Stimulated activated CD4-positive, alpha-beta T cell treated with anti-CD3 and anti-CD28 coated beads, Interleukin-2, amount 100 ng/mL, for 24 hours (primary cell): ENCODE measurements at places on chromosomes 13 and 19.

DNA sequence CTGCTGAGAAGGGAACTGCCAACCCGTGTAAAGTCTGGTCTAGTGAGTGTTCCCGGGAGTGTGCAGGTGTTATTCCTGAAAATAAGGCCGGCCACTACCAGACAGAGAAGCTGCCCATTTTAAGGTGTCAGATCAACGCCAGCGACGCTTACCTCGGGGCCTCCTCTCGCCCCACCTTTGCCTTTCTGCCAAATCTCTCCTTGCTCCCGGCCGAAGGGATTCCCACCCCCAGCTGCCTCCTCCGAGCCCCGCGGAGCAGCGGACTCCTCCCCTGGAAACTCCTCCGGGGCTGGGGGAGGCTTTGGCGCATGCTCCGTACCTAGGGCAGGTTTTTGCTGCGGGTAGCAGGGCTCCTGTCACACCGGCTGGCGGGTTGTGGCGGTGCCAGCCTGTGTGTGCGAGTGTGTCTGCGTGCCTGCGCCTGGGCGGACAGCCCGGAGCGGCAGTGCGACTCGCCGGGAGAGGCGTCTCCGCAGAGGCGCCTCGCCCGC is at the start of gene HS6ST3:
HS6ST3 (plus strand) TSS at position 359 of the 491 bp plus-strand sequence.
- peak; percentile 13 for DNase-seq

GRCh38 chr13:71830736-71831135 is 36.3 kb downstream of the DACH1 start:
- no peak for DNase-seq

DNA sequence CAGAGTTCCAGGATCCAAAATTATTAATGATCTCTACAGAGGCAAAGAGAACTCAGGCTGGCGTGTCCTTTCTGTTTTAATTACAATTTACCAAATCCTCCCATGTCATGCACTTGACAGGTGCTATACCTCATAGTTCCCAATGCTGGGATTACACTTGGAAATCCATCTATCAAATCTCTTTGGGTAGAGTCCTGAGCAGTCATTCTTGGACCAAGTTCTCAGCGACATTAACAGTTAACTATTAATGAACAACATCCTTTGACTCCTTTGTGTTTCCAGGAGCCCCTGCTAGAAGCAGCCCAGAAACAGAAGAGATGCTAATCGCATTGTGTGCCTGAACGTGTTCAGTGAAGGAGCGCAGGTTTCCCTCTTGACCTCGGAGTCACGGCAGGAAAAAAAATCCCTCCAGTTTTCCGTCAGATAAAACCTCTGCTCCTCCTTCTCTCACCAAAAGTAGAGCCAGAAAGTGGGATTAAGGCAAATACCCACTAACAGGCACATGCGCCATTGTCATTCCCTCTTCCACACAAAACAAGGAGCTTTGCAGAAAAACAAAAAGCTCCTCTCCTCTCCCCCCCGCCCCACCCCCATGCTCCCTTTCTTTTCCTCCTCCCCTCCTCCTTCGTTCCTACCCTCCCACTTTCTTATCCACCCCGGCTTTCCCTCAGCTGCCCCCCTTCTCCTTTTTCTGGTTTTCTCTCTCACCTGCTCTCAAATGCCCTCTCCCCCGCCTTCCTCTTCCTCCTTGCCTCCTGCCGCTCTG is 224.7 kb downstream of the ZIC5 start:
- DNase-seq = no peak

DNA sequence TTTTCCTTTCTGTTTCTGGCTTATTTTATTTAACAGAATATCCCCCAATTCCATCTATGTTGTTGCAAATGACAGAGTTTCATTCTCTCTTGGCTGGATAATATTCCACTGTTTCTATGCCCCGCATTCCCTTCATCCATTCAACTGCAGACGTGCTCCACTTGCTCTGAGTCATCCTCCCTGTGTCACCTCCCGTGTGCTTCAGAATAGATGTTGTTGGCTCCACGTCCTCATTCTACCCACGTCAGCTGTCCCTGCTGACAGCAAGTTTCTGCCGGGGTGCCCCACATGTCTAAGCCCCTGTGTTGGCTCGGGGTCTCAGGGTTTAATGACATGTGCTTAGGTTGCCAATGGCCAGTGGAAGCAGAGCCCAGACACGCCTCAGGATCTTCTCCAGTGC is 1041.0 kb downstream of the UQCRFS1 start:
- no peak for DNase-seq

- DNase-seq = peak; percentile 34
These were observed 99.0 kb upstream of the TNFSF11 start for GRCh38 chr13:42474954-42475353.

DNA sequence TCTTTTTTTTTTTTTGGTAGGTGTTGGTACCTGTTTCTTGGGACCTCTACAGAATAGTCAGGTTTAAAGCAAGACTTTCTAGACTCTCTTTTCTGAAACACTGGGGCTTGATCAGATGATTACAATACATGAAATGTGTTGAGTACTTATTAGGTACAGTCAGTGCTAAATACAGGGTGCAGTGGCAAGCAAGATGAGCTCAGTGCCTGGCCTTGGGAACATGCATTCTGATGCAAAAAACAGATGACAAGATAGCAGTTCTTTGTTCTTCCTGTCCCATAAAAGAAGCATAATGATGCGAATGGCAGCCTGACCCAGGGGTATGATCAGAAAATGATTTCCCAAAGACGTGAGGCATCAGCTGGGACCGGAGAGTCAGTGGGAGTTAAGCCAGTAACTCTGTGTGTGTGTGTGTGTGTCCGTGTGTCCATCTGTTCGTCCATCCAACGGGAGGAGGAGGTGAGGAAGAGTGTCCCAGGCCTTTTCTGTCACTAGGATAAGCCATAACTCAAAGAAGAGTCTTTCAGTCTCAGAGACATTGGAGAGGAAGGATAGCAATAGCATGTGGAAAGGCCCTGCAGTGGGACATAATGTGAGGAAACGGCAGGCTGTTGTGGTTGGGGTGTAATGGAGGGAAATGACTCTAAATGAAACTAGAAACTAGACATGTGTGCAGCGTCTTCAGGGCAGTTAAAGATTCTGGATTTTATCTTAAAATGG is 32.2 kb downstream of the SLAIN1 start:
- peak; percentile 34 for DNase-seq

DNA sequence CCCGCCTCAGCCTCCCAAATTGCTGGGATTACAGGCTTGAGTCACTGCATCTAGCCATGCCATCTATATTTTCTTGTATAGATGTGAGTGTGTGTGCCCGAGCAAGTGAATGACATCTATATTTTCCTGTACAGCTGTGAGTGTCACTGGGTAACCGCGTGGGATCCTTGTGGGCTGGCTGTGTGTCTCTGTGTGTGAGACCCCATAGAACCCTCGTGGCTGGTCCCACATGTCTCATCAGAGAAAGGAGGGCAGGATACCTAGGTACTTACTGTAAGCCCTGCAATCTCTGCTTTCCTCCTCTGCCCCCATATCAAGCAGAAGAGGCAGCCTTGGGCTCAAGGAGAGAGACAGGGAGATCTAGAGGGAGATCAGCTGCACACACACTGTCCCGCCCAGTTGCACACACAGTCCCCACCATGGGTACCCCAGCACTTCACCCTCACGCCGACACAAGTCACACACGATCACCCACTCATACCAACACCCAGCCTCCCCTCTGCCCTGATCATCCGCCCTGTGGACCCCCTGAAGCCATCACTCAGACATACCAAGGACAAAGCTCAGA is 655 bp downstream of the DENND1C start:
- DNase-seq = no peak

DNA sequence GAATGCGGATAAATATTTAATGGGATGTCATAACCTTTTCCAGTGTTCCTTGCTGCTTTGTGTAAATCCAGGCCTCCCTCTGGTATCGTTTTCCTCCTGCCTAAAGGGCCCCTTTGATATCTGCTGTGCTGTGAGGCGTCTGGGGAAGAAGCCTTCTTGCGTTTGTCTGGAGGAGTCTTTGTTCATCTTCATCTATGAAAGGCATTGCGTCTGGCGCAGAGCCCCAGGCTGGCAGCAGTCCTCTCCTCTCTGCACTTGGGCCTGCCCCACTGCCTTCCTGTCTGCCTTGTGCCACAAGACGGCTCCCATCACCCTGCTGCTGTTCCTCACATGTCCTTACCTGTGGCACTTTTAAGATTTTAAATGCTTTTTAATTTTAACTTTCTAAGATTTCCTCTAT is 9.8 kb downstream of the PROZ start:
- DNase-seq = no peak

DNA sequence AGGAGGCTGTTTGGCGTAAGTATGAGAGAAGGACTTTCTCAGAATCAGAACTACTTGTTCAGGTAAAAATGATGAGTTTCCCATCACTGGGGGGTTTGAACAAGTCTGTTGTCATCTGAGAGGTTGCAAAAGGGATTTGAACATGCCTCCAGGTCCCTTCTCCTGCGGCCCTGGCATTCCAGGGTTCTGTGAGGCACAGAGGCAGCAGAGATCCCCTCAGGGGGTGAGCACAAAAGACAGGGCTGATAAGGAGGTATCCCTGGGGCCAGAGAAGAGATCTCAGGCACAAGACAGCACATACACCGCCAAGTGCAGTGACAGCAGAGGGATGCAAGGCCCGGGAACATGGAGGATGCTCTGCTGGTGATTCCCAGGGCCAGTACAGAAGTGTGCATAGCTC is 275.8 kb upstream of the TSHZ3 start:
- no peak for DNase-seq

DNA sequence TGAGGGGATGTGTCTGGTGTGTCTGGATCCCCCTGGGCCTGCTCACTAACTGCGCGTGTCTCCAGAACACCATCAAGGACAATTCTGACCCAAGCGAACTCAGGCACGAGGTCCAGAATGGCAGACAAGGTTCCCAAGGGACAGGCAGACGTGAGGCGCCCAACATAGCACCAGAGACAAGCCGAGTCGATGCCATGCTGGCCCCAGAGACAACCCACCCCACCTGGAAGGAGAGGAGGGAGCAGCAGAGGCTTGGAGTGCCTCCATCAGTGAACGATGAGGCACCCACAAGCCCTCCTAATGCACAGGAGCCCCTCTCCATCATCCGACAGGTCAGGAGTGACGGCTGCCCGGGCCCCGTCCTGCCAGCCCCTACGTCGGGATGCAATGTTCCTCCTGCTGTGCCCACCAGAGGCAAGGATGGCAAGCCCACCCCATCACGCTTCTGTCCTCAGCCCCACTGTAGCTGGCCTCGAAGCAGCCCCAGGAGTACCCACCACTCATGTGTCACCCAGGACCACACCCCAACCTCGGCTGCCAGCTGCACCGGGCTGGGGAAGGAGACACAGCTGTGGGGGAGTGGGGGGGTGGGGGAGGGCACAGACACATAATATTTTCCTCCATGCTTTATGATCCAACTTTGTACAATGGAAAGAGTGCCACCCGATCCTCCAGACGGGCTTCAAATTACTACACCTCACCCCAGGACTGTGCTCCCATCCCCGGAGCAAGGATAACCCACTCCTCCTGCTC is 11.8 kb downstream of the AP3D1 start:
- no peak for DNase-seq

DNA sequence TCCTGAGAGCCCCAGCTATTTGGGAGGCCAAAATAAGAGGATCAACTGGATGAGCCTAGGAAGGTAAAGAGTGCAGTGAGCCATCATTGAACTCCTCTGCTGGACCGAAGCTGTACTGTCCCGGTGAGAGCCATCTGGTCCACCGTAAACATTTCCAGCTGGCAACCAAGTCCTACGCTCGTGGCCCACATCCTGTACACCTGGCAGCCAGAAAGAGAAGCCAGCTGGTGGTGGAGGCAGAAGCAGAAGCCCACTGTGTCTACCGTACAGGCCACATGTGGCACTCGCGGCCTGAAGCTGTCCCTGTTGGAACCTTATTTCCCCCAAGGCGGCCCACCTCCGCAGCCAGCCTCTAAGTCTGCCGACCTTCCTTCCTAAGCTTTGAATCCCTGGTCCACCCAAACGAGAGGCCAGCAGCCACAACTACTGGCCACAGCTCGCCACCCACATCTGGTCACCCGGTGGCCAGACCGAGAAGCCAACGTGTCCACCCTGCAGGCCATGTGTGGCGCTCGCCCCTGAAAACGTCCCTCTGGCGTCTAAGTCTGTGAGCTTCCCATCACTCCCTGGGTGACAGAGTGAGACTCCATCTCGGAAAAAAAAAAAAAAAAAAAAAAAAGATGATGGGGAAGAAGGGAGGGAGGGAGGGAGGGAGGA is 14.2 kb upstream of the ZNF91 start:
- DNase-seq = no peak

- DNase-seq = no peak
These were observed 1.1 kb downstream of the CD79A start for GRCh38 chr19:41877916-41878905.

DNA sequence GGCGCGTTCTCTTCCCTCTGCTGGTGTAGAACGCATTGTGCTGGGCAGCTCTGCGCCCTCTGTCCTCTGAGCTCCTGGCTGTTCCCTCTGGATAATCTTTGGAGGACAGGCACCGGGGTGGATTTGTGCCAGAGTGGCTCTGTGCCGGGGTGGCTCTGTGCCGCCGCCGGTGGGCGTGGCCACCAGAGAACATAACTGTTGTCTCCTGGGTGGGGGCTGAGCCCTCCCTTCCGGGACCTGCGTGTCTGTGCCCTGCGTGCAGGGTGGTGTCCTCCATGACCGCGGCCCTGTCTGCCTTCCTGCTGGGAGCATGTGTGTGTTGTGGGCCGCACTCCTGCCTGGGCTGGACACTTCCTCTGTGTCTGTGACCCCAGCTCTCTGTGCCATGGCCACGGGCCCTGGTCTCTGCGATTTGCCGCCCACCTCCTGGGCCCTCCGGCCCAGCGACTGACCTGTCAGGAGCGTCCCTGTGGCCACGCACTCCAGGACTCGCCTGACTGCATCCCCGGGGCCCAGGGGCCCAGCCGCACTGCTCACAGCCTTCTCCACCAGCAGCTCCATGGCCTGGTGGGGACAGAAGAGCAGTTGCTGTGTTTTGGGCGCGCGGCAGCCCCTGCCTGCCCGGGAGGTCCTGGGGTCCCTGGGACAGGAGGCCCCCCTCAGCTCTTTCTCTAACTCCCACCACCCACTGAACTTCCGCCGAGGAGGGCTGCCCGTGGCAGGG is 22.4 kb upstream of the MATK start:
- DNase-seq = no peak

GRCh38 chr13:110628477-110628793 is 13.1 kb downstream of the NAXD start:
- no peak for DNase-seq

DNA sequence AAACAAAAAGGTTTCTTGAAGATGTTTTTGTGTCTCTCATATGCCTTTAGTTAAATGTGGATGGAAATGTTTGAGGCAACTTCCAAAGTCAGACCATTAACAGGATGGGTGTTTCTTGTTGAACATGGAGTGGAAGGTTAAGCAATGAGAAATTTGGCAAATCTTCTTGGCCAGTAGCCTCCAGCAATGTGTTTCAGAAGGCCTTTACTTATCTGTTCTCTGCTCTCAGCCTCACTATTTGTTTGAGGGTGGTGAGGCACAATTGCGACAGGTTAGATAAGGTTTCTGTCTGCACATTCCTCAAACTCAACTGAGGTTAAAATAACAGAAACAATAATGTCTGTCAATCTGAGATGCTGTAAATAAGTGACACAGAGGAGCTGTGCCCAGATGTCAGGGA is 1019.0 kb downstream of the DIAPH3 start:
- no peak for DNase-seq

DNA sequence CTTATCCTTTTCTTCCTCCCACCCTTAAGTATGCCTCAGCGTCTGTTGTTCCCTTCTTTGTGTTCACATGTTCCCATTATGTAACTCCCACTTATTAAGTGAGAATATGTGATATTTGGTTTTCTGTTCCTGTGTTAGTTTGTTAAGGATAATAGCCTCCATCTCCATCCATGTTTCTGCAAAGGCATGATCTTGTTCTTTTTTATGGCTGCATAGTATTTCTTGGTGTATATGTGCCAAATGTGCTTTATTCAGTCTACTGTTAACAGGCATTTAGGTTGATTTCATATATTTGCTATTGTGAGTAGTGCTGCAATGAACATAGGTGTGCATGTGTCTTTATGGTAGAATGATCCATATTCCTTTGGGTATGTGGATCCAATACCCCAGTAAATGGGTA is 3.2 kb upstream of the ZNF441 start:
- DNase-seq = no peak
